Vein endothelial cell (primary cell): ENCODE measurements at places on chromosomes 5 and 9. TPM values are rescaled to one million over a fixed set of nuclear protein-coding genes. Genes with fewer than 3 reads are reported as not detected.

The KIF12 gene
- 0.10 and 0.33 TPM in 2 replicates for total RNA-seq

The S100Z gene
- not detected in 2 replicates for total RNA-seq

The RANBP17 gene
- total RNA-seq = 6.2 and 11.1 TPM in 2 replicates

The RALGDS gene
- 61.5 and 67.6 TPM in 2 replicates for total RNA-seq

The PTPN3 gene
- 0.19 and 0.33 TPM in 2 replicates for total RNA-seq

The SNCAIP gene
- total RNA-seq = 23.5 and 37.4 TPM in 2 replicates

The PHF24 gene
- not detected in 2 replicates for total RNA-seq

The SPATA31E1 gene
- total RNA-seq = not detected in 2 replicates

The COL15A1 gene
- total RNA-seq = 1.6 and 5.2 TPM in 2 replicates

The CAMK4 gene
- 0.10 and 0.98 TPM in 2 replicates for total RNA-seq

The OTULINL gene
- total RNA-seq = under 0.01 and 0.19 TPM in 2 replicates

The PCDHA9 gene
- total RNA-seq = under 0.01 TPM in 2 replicates

The EEIG1 gene
- total RNA-seq = 10.6 and 12.1 TPM in 2 replicates

The LRRC14B gene
- not detected in 2 replicates for total RNA-seq

The PHF2 gene
- 14.9 and 19.9 TPM in 2 replicates for total RNA-seq

The BTF3 gene
- total RNA-seq = 358 and 395 TPM in 2 replicates

The LEAP2 gene
- not detected in 2 replicates for total RNA-seq

The NR6A1 gene
- 1.1 and 1.3 TPM in 2 replicates for total RNA-seq

The C9orf43 gene
- 1.2 and 1.3 TPM in 2 replicates for total RNA-seq

The LRRC70 gene
- 45.9 and 48.7 TPM in 2 replicates for total RNA-seq

The FAM169A gene
- under 0.01 and 0.48 TPM in 2 replicates for total RNA-seq

The PCDHB13 gene
- 1.3 and 2.6 TPM in 2 replicates for total RNA-seq

The C9 gene
- 0.29 TPM in 1 of 2 replicates, not detected in the other for total RNA-seq

The LTC4S gene
- total RNA-seq = 0.57 and 1.3 TPM in 2 replicates

The CKMT2 gene
- total RNA-seq = not detected in 2 replicates

The OLFML2A gene
- total RNA-seq = 1.1 and 3.3 TPM in 2 replicates

The MLLT3 gene
- total RNA-seq = 5.1 and 6.9 TPM in 2 replicates

The MTMR12 gene
- 35.6 and 64.9 TPM in 2 replicates for total RNA-seq

The IL9 gene
- not detected in 2 replicates for total RNA-seq

The PRUNE2 gene
- 6.5 and 7.8 TPM in 2 replicates for total RNA-seq

The DNM1 gene
- 0.48 and 0.98 TPM in 2 replicates for total RNA-seq

The EHMT1 gene
- total RNA-seq = 54.4 and 56.8 TPM in 2 replicates

The CRAT gene
- 37.4 and 58.5 TPM in 2 replicates for total RNA-seq

The ACOT12 gene
- not detected in 2 replicates for total RNA-seq

The MYOZ3 gene
- under 0.01 and 1.1 TPM in 2 replicates for total RNA-seq

The ALG2 gene
- 50.3 and 58.5 TPM in 2 replicates for total RNA-seq

The LCN2 gene
- not detected in 2 replicates for total RNA-seq

The SLC23A1 gene
- not detected in 2 replicates for total RNA-seq

The AIF1L gene
- 16.0 and 25.6 TPM in 2 replicates for total RNA-seq
